Stimulated activated CD4-positive, alpha-beta T cell treated with anti-CD3 and anti-CD28 coated beads, Interleukin-1b, Interleukin-23, amount 100 ng/mL, for 48 hours (primary cell): ENCODE measurements at places on chromosomes 11 and 22.
A peak's percentile ranks its signal among the peaks of the same experiment; 100 is the strongest.

GRCh38 chr11:13035711-13036110 lies 26.6 kb downstream of the RASSF10 start:
- no peak for DNase-seq

DNA sequence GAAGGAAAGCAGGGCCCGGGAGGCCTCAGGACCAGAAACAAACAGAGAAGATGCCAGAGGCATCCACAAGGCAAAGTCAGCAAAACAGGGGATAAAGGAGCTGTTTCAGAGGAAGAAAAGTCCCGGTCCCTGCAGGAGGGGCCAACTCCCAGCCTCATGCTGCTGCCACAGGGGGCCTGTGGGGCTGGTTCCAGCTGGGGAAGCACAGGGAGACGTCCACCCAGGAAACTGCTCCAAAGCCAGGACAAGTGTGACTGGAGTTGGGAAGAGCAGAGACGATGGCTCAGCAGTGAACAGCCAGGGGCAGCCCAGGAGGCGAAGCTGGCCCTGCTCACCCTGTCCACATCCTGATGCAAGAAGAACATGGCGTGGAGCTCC lies 454.4 kb downstream of the BRD1 start:
- no peak for DNase-seq

- DNase-seq, result no peak
These were observed 332.2 kb downstream of the INSC start for GRCh38 chr11:15446929-15447328.

DNA sequence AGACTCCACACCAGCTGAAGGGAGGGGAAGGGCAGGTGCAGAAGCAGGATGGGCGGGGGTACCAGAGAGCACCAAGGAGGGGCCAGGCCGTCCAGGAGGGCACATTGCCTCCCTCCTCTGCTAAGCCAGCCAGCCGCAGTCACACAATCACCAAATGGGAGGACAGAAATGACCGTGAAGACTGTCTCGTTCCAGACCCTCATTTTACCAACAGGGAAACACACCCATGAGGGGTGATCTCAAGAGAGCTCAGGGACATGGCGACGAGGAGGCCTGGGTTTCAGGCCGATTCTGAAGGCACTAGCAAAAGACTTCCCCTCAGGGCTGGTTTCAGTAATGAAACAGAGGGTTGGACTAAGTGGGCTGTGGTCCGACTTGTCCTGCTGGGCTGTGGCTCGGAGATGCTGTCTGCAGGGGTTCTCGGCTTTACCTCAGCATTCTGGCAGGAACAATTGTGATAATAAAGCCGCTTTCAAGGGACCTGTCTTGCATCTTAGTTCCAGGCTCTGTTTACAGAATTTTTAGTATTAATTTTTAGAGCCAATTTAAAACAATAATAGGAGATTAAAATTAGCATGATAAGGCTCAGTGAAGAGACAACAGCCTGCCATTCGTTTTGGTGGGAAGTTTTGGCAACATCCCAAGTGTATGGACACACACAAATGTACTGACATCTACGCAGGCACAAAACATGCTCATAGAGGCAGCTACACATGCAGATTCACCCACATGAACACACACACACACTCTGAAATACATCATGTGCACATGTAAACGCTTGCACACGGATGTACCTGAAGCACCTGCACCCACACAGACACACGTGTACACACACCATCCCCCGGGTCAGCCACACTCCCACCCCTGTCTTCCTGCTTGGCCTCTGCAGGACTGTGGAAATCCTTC lies 2.0 kb upstream of the B3GAT1 start:
- no peak for DNase-seq

GRCh38 chr11:101718402-101718801 lies 134.6 kb upstream of the TRPC6 start:
- DNase-seq, result no peak

DNA sequence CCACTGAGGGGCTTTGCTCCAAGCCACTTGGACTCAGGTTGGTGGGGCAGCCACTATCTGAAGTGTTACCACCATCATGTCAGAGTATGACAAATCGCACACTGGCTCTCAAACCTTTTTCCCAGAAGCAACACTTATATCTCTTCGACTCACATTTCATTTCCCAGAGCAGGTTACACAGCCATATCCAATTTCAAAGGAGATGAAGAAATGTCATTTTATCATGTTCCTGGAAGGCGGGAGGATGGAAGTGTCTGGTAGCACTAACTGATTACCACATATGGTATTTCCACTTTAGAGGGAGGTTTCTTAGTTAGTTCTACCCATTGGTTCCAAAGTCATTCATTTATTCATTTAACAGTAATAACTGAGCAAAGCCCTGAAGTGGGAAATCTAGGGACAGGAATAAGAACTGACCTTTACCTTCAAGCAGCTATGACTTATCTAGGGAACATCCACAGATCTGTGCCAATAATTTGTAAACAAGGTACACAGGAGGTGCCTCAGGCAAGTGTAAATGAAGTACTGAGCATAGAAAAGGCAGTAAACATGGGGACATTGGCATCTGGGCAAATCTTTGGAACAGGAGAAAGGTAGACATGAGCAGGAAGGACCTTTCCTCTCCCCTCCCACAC lies 54.9 kb upstream of the LRRC55 start:
- no peak for DNase-seq

- no peak for DNase-seq
These were observed 111.8 kb downstream of the OSBP2 start for GRCh38 chr22:30806391-30806861.

DNA sequence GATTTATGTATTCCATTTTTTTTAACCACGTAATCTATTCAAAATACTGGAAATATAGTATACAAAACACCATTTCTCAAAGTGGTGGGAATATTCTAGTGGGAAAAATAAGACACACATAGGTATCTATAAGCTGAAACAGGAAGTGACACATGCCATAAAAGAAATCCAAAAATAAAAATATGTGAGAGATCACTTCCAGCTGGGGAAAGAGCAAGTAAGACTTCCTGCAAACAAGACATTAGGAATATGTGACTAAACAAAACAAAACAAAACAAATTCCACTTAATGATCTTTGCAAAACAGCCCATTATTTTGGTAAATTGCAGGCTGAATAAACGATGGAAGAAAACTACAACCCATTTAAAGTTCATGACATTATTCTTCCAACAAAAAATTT lies 107.3 kb upstream of the CEP126 start:
- no peak for DNase-seq

- DNase-seq, result no peak
These were observed 219.4 kb downstream of the CADM1 start for GRCh38 chr11:115284773-115285172.

DNA sequence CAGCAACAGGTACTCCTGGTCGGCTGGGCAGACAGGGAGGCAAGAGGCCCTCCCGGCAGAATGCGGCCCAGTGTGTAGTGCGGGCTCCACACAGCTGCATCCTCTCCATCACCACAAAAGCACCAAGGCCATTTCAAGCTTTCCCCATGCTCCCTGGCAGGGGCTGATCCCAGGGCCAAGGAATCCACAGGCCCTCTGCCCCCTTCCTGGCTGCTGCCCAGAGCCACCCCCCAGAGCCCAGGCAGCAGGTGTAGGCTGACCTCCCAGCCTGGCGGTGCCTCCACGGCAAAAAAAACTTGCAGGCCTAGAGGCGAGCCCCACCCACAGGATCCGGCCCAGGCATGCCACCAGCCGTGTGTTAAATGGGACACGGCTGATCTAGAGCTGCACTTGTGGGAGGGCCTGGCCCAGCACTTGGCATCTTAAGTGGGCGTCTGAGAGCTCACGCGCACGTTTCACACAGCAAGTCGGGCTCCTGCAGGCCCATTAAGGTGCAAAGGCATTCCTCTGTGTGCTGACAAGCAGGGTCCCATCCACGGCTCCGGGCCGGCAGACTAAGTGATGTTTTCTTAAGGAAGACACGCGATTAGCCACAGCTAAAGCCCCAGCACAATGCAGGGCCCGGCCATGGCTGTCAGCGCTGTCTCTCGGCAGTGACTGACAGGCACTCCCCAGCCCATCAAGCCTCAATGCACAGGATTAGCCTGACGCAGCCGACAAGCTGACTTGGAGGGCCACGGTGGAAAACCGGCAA lies 19.8 kb upstream of the GNB1L start:
- peak; percentile 26 for DNase-seq

GRCh38 chr11:14969901-14970323 lies 2.2 kb downstream of the CALCA start:
- DNase-seq, result peak; percentile 73
